ENCODE measurements at places on chromosomes 2 and 18.
A peak's percentile ranks its signal among the peaks of the same experiment; 100 is the strongest.

DNA sequence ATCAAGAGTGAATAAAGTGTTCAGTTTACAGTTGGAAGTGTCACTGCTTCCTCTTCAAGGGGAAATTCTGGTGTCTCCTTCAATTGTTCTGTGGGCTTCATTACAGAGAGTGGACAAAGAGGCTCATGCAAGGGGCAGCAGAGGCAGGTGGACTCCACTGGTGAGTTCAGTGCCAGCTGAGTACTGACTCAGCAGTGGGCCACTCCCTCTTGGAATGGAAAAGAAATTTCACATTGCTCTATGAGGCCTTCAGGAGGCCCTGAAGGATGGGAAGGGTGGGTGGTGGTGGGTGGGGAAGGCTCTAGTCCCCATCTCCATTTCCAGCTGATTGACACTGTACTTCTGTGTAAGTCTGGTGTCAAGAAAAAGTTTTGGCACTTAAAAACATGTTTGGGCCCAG is 66.4 kb downstream of the PRELID3A start:
- no peak for DNase-seq

DNA sequence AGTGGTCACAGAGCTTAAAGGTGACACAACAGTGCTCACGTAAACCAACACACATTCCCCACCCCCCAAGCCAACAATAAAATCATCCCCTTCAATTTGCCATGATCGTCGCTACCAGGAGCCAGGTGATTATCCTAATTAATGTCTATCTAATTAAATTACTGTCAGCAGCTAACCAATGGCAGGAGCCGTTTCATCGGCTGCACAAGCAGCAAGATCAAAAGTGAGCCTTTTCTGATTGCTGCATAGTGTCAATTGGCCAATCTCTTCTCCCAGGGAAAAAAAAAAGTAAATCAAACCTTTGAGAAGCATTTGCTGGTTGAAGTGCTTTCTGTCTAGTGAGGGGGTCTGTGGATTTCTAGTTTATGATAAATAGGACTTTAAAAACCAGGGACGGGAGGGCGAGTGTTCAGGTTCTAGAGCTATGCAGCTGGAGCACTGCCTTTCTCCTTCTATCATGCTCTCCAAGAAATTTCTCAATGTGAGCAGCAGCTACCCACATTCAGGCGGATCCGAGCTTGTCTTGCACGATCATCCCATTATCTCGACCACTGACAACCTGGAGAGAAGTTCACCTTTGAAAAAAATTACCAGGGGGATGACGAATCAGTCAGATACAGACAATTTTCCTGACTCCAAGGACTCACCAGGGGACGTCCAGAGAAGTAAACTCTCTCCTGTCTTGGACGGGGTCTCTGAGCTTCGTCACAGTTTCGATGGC is at the start of gene TBR1:
TBR1 (plus strand) TSS at position 311 of the 721 bp plus-strand sequence; CDS start at position 425, 114 bp downstream.
- no peak for DNase-seq

- no peak for DNase-seq
Measured at GRCh38 chr2:65373365-65373918, 59.0 kb downstream of the SPRED2 start.

DNA sequence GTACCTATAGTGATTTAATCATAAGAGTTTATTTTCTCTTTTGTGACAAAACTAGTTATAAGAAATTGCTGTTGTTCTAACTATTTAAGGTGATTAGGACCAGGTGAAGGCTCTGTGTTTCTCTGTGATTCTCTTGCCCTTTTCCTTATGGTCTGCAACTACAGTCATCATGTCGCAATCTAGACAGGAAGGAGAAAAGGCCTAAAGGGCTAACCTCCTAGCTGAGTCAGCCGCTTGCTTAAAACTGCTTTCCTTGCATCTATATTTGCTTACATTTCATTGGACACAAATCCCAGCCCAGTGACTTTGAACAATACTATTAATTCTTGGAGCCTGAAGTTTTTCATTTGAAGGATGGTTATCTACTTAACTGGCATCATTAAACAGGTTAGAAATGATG is 93.1 kb downstream of the PIK3C3 start:
- no peak for DNase-seq

DNA sequence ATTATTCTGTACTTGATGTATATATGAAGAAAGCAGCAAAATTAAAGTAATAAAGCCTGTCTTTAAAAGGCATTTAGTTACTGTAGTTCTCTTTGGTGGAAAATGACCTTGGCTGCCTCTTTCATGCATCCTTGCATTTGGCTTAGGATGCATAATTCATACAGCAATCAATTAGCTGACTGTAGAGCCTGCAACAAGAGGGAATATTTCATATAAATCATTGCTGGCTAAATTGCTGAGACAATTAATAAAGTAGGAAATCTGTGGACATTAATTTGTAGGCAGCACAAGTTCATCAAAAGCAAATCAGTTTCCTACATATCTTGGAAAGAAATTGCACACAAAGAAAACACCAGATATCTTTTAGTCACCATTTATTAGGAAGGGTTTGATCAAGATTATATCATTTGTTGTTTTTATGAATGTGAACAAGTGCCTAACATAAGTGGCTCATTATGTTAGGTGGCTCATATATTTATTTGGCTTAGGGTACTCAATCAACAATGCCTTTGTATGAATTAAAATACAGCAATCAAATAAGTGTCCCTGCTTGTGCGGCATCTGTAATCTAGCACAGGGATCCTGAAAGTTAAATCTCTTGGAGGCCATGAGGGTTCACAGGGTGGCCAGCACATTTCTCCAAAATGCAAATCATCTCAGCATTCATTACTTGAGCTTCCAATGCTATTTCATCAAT is 220.4 kb upstream of the SPOPL start:
- no peak for DNase-seq

DNA sequence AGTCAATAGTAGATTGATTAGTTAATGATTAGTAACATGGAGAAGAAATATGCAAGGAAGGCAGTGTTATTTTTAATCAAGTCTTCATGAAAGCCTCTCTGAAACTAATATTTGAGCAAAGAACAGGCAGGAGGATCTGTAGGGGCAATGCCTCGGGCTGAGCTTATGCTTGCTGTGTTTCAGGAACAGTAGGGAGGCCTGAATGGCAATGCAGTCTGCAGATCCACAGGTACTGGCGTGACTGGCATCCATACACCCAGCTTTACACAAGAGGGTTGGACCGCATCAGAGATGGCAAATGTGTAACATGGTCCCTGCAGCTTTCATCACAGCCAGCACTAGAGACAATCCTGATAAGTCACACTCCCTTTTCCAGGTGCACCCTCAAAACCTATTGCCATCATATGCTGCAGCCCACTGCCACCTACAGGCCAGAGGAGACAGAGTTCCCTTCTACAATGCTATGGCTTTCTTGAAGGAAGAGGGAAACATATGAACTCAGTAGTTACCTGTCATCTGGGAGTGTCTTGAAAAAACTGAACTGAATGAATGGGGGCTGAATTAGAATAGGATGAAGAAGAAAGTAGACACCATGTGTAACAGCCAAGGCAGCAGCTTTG is 582.4 kb upstream of the RAB6C start:
- peak; percentile 28 for DNase-seq

GRCh38 chr2:145600811-145601210 is 1080.9 kb upstream of the ZEB2 start:
- no peak for DNase-seq

GRCh38 chr2:233129351-233129978 is 69.3 kb downstream of the INPP5D start:
- no peak for DNase-seq

DNA sequence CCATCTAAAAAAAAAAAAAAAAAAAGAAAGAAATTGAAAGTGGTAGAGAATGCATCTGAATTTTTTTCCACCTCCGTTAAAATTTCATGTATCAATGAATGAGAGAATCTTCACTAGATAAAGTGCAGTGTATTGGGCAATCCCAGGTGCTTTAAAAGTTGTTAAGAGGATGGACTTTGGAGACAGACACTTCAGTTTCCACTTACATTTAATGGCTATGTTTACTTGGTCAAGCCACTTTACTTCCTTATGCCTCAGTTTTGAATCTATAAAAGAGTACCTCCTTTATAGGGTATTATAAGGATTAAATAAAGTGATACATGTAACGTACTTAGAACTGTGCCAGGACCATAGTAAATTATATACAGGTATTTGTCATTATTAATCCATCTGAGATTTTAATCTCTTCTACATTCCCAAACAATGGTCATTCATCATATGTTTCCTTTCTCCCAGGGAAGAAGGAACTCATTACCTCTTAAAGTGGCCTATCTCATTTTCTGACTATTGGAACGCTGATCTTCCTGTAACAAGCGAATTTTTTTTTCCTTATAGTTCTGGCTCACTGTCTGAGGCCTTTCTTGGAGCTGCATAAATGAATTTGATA is 29.1 kb upstream of the TANK start:
- no peak for DNase-seq

DNA sequence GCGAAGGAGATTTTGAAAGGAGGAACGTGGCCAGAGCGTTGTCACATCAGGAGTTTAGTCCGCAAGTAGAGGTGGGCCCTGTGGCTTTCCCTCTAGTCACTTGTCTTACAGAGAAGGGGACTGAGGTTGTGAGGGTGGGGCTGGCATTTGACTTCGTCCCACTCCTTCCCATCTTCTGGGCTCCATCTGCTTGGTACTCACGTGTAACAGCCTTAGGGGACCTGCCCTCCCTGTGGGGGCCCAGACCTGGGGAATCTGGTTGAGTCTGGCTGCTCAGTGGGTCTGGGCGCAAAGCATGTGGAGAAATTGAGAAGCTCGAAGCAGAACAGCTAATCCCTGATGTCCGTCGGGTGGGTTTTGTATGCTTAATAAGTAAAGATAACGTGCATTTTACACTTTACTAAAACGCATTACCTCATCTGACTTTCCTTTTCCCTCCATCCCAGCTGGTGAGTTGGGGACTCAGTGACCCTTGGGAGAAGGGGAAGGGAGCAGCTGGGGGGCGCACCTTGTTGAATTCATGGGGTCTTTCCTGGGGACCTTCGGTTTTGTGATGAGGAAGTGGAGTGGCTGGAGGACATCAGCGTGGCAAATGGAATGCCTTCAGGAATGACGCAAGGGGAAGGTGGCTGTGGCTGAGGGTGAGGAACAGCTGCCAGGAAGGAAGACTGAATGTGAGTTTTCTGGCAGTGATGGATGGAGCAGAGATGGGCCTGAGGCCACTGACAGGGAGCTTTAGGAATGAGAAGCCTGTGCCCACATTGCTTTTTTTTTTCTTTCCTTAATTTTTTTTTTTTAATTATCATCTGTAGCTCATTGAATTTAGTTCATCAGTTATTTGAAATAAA is 44.8 kb downstream of the ASAP2 start:
- peak; percentile 43 for DNase-seq

DNA sequence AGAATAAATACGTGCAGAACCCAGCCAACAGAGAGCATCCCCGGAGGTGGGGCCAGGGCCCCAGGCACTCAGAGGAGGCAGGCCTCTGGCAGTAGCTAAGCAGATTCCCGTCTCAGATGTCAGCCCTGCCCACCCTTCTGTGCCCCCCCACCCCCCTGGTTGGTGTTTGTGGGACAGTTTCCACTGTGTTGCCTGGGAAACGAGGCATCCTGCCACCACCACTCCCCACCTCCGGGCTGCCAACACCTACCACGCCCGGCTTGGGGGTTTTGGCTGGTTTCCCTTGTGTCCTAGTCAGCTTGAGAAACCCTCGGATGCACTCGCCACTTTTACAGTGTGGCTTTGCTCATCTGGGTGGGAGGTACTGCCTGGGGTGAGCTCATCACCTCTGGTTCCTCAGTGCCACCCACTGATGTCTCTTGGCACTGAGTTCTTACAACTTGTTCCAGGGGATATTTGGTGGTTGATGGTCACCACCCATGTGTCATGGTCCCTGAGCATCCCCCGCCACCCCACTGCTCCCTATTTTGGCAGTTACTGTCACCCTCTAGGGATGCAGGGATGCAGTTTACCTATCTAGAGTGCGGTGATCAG is 72.4 kb upstream of the YWHAQ start:
- no peak for DNase-seq

DNA sequence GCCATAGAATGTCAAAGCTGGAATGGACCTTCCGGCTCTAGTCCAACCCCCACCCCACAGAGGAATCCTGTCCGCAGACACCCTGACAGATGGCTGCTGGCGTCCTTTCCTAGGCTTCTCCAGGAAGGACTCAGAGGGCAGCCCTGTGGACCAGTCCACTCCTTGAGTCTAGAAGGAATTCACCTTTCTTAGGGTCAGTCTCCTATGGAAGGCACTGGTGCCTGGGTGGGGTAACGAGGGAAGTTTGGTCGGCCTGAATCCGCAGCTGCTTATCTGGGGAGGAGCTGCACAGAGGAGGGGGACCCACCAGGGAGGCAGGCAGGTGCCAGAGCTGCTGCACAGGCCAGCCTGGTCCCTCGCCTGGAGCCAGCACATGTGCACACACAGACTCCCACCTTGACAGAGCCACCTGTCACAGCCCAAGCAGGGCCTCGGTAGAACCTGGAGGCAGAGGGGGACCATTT is 2.5 kb downstream of the DNMT3A start:
- no peak for DNase-seq

DNA sequence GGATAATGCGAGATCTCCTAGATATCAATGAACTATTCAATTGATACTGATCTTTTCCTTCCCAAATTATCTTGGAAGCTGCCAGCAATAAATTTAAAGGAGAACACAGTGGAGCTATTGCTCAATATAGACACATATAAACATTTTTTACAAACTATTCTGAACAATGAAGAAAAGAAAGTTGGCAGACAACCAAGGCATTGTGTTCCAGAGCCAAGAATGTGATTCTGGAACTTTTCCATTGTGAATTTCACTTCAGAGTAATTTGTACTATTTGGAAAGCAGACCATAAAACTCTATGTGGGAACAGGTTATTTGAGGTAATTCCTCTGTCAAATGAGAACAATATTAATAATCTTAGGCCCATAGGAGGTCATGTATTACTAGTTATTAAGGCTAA is 588.2 kb downstream of the IRS1 start:
- DNase-seq, result no peak

GRCh38 chr2:122643725-122644329 is 888.4 kb downstream of the TSN start:
- DNase-seq, result peak; percentile 94
